Left ventricle myocardium superior (tissue), 1 donor: ENCODE measurements at places on chromosomes 5 and 9. TPM values are rescaled to one million over a fixed set of nuclear protein-coding genes. Genes with fewer than 3 reads are reported as not detected.

GRCh38 chr9:115182264-115182663, 64.3 kb upstream of the TNC start:
- DNase-seq, result no peak

The NIPAL4 gene
- total RNA-seq, result not detected

The CFAP77 gene
- 2.4 TPM for total RNA-seq

The FAT2 gene
- total RNA-seq, result not detected
